ENCODE measurements at places on chromosomes 7 and 10.

DNA sequence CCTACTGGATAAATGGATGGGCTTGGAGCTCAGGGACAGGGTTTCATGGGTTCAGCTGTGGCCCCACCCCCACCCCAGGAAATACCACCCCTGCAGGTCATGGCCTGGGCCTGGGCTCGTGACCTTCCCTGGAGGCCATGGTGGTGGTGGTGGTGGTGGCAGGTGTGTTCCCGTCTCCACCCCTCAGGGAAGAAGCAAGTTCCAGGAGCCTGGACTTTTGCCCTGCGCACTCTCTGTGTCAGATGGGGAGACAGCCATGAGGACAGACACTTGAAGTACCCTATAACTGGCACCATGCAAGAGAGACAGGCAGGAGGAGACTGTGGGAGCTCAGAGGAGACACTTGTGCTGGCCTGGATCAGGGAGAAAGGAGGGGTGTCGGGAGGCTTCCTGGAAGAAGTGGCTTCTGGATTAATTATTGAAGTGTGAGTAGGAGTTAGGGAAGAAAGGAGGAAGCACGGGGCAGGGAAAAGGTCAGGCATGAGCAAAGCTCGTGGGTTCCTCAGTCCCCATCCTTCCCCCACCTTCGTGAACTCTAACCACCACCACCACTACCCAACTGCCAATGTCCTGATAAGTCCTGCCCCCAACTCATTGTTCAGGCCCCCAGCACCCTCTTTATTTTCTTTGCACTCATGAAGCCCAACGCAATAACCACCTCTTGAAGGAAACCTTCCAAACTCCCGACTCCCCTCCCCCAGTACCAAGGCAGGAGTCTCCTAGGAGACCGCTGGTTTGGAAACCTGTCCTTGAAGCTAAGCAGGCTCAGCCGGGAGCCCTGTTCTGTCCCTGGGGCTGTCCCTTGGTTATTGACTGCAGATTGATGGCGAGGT, 8.9 kb downstream of the SH2B2 start:
- no peak for DNase-seq

GRCh38 chr7:27419581-27420177, 177.1 kb downstream of the EVX1 start:
- no peak for DNase-seq

GRCh38 chr10:101035916-101036702, 5.1 kb downstream of the SFXN3 start:
- DNase-seq = no peak

- DNase-seq = no peak
Measured at GRCh38 chr7:142654398-142654797, 94.9 kb upstream of the PRSS1 start.

- DNase-seq = no peak
Measured at GRCh38 chr7:126605553-126605952, 647.2 kb downstream of the GRM8 start.

DNA sequence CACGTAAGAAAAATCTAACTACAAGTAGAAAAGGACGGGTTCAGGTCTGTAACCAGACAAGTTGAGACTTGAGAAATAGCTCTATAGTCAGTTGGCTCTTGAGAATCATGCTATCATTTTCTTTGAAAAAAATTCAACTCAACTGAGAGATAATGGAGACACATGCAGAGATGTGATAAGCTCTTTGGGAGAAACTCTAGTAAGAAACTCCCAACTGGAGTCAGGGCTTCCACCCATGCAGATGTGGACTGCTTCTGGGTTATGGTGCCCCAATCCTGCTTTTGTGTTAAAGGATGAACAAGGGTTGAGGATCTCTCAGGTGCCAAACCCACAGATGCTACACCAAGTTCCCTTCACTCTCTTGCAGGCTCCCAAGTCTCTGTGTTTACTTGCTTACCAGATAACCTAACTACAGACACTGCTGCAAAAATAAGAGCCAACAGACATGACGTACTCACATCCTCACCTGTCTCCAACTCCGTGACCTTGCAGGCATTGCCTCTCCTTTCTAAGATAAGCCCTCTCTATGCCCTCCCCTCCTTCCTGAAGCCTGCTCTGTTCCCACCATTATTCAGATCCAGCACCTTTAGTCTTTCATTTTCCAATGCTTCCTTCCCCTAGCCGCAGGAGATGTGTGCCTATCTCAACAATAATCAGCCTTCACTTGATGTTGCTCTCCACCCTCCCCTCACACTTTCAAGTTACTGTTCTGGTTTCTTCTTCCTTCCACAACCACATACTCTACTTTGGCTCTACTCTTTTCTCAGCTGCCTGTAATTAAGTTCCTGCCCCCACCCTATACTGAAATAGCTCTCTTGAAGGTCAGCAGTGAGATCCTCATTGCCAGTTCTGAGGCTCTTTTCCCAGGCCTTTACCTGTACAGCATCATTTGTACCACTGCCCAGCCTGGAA, 130.0 kb downstream of the ICA1 start:
- no peak for DNase-seq

DNA sequence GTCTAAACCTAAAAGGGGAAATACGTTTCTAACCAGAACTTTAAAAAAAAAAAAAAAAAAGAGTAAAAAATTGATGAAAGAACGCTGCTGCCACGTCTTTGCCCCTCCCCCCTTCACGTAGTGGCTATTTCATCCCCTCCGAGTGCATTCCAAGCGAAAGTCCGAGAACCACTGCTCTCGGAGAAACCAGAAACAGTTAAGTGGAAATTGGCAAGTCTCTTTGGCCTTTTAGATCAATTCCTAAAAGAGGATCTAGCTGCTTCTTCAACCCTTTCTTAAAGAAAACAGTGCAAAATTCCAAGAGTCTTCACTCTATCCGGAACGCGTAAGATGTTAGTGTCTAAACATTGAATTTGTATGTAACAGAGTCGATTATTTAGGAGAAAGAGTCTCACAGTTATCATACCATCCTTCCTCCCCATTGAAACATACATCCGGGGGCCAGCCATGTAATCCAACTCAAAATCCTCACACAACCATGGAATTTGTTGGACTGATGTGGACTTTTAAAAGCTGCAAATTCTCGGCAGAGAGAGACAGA, 1.1 kb downstream of the P4HA1 start:
- DNase-seq = no peak

- no peak for DNase-seq
Measured at GRCh38 chr10:117610321-117610720, 67.8 kb downstream of the EMX2 start.

GRCh38 chr10:58513188-58514110, 777 bp downstream of the BICC1 start:
- no peak for DNase-seq

GRCh38 chr10:93190372-93190771, 116.7 kb downstream of the CYP26A1 start:
- no peak for DNase-seq

DNA sequence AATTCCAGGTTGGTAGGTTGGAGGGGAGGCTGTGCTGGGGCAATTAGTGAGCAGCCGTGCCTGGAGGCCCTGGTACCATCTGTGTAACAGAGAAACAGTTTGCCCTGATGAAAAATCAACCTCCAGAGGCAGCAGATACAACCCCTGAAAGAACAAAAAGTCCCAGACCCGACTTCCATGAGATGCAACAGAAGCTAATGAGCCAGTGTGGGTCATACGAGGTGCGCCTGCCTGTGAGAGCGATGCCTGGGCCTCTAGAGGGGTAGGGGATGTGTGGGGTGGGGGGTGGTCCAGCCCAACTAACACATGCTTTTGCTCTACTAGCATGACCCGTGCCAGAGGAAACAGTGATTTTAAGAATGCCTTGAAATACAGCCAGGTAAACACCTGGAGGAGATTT, 39.3 kb downstream of the CELF2 start:
- DNase-seq = no peak

DNA sequence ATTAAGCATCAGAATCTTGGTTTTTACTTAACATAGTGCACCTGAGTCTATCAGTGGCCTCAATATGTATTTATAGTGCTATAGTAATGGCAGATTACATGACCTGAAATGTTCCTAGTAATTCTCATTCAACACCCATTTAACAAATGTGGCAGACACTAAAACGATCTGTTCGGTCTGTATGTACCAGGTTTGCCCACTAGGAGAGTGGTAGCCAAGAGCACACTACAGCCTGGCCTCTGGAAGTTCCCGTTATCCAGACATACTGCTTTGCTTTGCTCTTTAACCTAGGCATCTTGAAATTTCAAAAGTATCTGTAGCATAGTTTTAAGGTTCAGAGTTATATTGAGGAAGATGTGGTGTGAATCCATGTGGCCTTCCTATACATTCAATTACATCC, 395.7 kb upstream of the NRG3 start:
- DNase-seq = no peak

DNA sequence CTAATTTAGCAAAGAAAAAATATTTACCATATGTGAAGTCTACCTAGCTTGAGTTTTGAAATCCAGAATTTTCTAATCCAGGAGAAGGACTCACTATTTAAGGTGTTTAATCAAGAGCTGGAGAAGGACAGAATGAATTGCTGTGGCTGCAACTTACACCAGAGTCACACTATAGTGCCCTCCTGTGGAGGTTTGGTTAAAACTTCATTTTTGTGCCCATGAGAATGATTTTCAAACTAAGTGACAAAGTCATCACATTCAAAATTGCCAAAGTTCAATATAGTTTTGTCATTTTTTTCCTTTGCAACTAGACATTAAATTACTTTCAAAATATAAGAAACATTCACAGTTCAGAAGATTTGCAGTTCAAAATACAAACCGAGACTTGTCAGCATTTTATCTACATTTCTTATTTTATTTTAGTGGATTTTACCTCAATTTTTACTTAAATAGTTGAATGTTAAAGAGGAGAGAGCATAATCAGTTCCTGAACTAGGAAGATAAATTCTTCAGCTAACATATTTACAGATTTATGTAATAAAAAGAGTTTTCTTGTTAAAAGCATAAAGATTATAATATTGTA, 70.7 kb downstream of the CABCOCO1 start:
- DNase-seq = no peak

DNA sequence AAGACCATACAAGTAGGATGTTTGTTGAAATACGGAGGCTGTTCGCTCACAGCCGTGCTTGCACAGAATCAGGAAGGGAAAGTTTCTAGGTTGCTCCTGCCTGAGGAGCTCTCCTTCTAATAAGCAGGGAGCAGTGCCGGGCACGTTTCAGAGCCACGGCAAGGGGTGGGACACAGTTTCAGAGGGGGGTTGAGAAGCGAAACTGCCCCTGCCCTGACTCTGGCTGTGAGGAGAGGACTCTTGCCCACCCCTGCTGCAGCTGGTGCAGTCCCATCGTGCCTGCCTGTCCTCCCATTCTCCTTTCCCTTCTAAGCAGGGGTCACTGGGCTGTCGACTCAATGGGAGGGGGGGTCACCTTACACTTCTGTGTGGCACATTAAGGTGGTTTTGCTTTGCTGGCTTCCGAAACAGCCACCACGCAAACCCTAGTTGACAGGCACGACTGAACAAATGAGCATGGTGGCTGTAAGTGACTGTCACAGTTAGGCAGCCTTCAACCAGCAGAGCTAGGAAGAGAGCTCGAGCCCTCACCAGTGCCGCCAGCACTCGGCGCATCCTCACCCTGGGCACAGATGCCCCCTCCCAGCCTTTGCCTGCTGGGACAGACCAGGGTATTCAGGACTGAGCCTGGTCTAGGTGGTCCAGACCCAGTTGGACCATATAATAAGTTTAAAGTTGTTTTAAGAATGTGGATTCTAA, 37.5 kb downstream of the ZNF467 start:
- DNase-seq = no peak

- DNase-seq = no peak
Measured at GRCh38 chr7:117427258-117427701, at the start of gene ASZ1. Gene ASZ1 (minus strand): TSS chr7:117427493. CDS start chr7:117427460, 33 bp downstream.
